ENCODE measurements at places on chromosomes 2 and 18. TPM values are rescaled to one million over a fixed set of nuclear protein-coding genes. Genes with fewer than 3 reads are reported as not detected.

CD226 gene
- total RNA-seq = 2.7 TPM

- DNase-seq = no peak
Observed at GRCh38 chr2:22826703-22827102, 558.3 kb upstream of the KLHL29 start.

CCL20 gene
- total RNA-seq = 24.4 TPM

NYAP2 gene
- total RNA-seq = 0.09 TPM

DNA sequence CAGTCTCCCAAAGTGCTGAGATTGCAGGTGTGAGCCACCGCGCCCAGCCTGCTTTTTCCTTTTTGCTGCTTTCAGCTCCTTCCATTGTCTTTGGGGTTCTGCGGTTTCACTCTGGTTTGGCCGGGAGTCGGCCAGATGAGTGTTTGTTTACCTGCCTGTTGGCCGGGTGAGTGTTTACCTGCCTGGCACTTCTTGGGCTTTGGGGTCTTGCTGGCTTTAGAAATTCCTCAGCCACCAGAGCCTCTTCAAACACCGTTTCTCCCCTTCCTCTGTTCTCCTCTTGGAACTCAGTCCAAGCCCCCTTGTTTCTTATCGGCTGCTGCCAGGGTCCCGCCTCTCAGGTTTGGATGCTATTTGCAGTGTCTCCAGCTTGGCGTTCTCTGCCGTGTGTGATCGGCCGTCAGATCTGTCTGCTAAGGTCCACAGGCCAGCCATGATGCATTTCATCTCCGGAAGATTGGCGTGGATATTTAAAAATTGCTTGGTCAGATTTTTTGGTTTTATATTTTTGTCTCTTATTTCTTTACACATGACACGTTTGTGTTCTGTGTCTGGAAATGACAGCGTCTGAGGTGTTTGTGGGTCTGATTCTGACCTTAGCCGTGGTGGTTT is 14.2 kb upstream of the GAL3ST2 start:
- DNase-seq = no peak

DNA sequence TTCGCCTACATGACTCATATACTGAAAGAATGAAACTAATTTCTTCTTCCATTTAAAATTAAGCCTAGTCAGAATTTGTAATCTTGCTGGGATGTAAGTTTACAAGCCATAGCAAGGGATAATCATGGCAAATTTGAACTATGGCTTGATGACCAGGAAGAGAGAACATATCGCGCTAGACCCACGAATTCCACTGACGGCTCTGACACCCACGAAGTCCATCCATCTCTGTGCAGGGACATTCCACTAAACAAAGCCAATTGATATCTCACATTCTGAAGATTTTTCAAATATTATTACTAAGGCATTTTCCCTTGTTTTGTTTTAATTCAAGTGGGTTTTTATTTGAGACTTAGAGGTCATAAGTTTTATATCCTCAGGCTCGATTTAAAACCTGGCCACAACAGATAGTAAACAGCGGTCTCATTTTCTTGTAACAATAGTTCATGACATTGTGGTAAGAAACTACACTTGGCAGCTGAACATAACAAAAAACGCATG is 113.0 kb downstream of the QPCT start:
- no peak for DNase-seq

TLX2 gene
- 0.17 TPM for total RNA-seq

SCN7A gene
- 1.6 TPM for total RNA-seq

GRCh38 chr2:192203876-192204275 is 9.1 kb upstream of the TMEFF2 start:
- DNase-seq = no peak

DNA sequence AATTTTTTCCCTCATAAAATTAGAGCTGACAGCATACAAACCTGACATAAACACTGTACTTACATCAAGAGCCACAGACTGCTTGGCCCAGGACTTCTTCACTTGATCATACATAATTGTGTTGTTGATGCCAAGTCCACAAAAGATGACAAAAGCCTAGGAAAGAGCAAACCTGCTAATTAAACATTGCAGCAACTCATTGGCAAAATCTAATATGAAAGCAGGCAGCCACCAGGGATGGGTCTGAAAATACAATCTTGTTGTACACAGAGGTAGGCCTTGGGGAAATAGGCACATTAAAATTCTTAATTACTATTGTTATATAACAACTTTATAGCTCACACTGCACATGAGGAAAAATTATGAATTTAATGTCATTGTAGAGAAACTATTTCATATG is 255.8 kb downstream of the PDE11A start:
- DNase-seq = no peak

All from mucosa of descending colon (tissue), 3 donors.